ENCODE measurements at places on chromosomes 16 and 17.

GRCh38 chr17:34571428-34572130, 7.8 kb upstream of the TMEM132E start:
- no peak for DNase-seq

DNA sequence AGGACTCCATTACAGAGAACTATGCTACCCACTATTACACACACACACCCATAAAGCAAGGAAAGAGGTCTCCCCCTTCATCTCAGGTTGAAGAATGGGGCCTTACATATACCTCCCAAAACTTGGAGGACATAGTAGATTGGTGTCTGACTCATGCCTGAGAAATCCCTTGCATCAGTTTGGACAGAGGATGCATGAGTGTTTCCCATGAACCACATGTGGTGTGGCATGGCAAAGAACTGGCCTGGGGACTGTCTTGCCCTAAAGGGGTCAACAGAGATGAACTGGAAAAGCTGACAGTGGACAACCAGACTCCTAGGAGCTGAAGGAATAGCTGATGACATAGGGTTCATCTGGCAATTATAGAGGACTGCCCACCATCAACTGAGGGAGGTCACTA, 54.0 kb downstream of the DYNLRB2 start:
- DNase-seq = no peak

DNA sequence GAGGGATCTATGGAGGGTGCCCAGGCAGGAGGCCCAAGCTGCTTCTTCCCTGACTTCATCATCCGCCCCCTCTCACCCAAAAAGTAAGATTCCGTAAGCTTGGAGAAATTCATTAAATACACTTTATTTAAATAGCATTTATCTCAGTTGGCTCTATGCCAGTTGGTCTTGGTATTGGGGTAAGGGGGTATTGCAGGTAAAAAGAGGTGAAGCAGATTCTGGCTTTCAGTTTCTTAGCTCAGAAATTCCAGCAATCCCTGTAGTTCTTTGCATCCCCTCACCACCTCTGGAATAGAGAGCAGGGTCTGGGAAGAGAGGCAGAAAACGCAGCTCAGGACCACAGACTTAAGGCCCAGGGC, 750 bp upstream of the ALDOC start:
- DNase-seq = no peak

- no peak for DNase-seq
Observed at GRCh38 chr16:8712589-8713361, 38.4 kb downstream of the ABAT start.

GRCh38 chr17:78596871-78597764, 19.9 kb upstream of the DNAH17 start:
- no peak for DNase-seq

DNA sequence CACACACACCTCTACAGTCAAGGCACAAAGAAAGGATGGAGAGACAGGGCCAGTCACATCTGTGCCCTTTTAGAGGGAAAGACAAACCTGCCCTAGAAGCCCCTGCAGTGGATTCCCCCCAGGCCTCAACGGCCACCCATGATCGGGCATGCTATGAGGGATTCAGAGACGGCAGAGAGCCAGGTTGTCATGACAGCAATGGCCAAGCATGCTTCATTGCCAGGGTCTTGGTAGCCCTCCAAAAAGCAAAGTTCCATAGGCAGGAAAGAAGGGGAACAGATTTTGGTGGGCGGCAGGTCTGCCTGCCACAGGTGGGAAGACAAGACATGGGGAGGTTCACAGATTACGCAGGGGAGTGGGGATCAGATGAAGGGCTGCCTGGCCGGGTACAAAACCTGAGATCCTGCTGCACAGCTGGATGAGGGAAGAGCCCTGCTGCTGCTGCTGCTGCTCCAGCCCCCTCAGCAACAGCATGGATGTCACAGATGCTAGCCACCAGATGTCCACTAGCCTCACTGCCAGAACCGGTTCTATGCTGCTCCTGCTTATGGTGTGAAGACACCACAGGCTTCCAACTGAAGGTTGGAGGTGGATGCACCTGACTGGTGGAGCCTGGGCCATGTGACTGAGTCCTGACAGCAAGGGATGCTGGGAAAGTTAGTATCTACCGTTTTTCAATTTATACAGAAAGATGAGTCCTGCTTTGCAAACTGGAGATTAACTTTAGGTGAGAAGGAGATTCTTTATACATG, 17.8 kb downstream of the ACTG1 start:
- DNase-seq = no peak

GRCh38 chr16:21257284-21257683, 20.8 kb downstream of the CRYM start:
- no peak for DNase-seq

GRCh38 chr16:35794896-35795295, 2335.5 kb downstream of the TP53TG3F start:
- DNase-seq = no peak

DNA sequence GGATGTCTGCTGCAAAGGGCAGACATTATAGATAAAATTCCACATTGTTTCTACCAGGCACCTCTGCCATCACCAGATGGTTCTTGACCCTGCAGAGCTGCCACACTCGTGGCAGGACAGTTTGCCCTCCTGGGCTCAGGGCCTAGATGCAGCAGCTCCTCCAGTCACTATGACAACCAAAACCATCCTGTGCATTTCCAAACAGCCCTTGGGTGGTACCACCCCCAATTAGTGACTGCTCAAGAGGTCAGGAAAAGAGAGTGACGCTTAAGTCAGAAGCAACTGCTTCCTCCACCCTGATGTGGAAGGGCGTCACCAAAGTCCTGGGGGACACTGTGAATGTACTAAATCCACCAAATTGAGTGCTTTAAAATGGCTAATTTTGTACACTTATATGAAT, 109.2 kb downstream of the C16orf95 start:
- DNase-seq = no peak

- no peak for DNase-seq
Observed at GRCh38 chr17:36939052-36939801, 2.0 kb downstream of the LHX1 start.

GRCh38 chr17:12296209-12296625, 275.5 kb downstream of the MAP2K4 start:
- no peak for DNase-seq

DNA sequence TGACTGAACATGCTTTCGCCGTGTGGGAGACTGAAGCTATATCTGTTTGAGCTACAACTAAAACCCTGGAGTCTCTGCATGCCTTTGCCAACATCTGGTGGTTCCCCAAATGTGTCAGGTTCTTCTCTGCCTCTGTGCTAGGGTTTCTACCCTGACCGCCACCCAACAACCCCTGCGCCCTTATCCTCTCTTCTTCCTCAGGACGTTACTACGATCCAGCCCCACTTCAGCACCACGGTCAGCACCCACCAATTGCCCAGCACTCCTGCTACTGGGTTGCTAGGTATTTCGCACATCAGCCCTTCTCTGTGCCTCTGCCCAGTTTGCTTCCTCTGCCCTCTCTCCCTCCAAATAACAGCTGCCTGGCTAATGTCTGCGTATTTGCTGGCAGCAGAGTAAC, 106.3 kb upstream of the HSBP1 start:
- no peak for DNase-seq

DNA sequence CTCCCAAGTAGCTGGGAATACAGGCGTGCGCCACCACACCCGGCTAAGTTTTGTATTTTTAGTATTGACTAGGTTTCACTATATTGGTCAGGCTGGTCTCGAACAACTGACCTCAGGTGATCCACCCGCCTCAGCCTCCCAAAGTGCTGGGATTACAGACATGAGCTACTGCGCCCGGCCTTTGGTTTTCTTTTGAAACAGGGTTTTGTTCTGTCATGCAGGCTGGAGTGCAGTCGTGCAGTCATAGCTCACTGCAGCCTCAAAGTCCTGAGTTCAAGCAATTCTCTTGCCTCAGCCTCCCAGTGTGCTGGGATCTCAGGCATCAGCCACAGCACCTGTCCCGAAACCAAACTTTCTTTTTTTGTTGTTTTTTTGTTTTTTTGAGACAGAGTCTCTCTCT, 25.1 kb downstream of the PRR11 start:
- no peak for DNase-seq

DNA sequence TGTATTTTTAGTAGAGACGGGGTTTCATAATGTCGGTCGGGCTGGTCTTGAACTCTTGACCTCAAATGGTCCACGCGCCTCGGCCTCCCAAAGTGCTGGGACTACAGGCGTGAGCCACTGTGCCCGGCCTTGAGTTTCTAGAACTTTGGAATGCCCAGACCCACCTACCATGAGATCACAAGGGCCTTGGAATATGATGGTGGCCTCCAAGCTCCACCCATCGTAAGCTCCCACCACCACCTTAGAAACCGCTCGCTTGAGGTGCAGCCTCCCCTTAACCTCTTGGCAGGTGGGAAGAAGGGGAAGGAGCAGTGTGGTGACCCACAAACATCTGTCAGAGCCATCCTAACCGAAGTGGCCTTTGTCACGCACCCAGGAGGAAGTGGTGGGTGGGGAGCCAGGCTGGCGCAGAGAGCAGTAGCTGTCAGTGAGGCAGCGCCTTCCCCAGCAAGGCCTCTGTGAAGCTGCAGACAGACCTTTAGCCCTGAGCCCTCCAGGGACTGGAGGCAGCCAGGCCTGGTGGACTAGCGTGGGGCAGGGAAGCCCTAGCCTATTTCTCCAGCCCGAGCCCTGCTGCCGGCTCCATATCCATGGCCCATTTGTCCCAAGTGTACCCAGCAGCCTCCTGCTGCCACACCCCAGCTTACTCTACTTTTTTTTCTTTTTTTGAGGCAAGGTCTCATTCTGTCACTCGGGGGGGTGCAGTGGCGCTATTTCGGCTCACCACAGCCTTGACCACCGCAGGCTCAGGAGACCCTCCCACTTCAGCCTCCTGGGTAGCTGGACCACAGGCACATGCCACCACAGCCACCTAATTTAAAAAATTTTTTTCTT, 13.1 kb upstream of the SEPHS2 start:
- no peak for DNase-seq

GRCh38 chr16:55282441-55282840, 41.6 kb upstream of the IRX6 start:
- DNase-seq = no peak

DNA sequence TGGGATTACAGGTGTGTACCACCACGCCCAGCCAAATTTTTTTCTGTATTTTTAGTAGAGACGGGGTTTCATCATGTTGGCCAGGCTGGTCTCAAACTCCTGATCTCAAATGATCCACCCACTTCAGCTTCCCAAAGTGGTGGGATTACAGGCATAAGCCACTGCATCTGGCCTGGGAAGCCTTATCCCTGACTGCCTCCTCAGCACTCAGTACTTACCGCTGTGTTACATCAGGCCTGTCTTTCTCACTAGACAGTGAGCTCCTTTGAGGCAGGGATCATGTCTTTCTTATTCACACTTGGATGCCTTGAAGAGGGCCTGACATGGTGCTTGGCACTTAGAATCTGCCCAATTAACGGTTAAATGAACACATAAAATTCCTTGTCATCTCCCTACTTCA, 56.3 kb upstream of the MTMR4 start:
- DNase-seq = no peak

DNA sequence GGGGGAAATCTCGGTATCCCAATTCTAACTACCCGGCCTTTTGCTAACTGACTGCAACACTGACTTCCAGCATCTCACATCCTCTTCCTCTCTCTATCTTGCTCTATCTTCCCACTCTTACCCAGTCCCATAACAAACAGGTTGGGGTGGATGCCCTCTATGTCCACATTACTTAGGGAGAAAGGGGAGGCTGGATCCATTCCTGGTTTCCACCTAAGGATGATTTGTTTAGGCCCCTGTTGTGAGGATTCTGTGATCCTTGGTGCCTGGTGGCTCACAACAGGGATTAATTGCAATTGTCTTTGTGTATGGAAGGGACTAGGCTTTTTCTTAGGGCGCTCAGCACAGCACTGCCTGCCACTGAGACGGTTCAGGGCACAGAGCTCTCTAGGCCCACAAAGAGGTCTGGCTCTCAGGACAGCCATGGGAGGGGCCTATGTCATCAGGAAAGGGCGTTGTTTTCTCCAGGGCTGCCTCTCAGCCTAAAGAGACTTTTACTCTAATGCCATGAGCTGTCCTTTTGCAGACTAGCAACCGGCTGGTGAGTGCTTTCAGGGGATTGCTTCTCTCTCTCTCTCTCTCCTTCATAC, 612.1 kb upstream of the SALL1 start:
- DNase-seq = no peak

DNA sequence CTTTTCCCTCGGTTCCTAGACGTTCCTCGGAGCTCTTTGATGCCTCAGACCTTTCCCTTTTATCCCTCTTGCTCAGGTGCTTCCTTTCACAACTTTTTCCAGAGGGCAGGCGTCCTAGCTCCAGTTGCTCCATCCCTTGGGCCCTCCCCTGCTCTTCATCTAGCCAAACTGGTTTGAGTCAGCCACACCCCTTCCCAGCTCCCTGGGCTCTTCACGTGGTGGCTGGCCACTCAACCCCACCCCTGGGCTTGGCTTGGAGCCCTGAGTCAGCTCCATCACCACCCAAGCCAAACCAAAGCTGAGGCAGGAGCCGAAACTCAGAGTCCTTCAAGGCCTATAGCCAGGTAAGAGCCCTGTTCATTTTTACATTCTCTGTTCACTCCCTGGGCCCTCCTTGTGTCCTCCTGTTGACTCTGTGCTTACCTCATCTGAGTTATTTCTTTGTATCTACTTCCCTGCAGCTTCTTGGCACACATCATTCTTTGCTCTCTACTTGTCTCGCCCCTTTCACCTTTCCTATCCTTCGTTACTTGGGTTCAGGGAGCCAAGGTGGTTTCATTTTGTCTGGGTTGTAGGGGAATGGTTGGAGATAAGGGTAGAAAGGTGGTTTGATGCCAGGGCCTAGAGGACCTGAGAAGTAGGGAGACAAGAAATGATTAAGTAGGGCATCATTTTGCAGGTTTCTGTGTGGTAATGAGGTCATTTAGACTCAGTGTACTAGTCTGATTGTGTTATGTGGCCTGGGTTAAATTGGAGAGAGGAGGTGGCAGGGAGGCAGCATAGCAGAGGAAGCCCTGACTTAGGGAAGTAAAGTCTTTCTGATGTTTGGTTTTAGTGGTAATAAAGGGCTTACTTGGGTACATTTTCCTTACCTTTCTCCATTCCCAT, 7.6 kb upstream of the PHKG2 start:
- peak; percentile 86 for DNase-seq

DNA sequence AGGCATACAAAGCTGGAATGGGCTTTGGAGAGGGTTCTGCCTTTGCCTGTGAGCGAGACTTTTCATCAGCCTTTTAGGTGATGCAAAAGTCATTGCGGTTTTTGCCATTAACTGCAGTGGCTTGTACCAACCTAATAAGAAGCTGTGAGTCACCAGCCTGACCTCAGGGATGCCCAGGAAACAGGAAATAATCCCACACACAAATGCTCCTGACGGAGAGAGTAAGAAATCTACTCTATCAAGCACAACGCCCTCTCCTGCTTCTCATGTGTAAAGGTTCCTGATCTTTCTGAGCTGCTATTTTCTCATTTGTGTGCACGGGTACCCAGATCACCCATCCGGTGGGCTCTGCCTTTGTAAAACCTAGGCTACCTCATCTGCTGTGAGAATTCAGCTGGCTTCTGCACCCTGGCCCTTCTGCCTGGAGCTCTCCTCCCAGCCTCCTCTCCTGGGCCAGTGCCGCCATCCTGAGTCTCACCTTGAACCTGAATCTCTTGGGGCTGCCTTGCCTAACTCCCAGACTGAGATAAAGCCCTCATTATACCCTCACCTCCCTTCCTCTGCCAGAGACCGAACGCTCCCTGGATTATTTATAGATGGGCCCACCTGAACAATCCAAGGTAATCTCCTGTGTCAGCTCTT, 299.7 kb downstream of the C16orf95 start:
- no peak for DNase-seq

GRCh38 chr17:58630883-58631522, 60.8 kb downstream of the TEX14 start:
- DNase-seq = no peak

- no peak for DNase-seq
Observed at GRCh38 chr16:27431773-27432532, 30.0 kb downstream of the IL21R start.

- no peak for DNase-seq
Observed at GRCh38 chr17:40347319-40348135, 17.0 kb downstream of the GJD3 start.

Data from hematopoietic multipotent progenitor cell treated with erythropoietin and hydrocortisone succinate and interleukin-3 and kit ligand, for 17 days (in vitro differentiated cells).